ENCODE measurements at places on chromosomes 11 and 22.

DNA sequence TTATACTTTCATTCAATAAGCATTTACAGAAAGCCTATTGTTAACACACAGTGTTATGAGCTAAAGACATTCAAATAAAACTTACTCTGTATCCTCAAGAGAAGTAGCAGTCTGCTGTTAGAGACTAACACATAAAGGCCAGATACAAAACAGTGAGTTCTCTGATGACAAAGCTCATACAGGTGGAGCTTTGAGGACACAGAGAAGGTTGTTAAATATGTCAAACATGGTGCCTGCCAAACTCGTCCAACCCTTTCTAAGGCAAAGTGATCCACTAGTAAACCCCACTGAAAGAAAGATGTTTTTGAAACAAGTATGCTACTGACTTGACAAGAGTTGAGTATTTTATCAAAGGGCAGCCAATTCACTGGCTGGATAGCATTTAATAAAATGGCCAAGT lies 70.1 kb downstream of the C2CD3 start:
- no peak for DNase-seq

DNA sequence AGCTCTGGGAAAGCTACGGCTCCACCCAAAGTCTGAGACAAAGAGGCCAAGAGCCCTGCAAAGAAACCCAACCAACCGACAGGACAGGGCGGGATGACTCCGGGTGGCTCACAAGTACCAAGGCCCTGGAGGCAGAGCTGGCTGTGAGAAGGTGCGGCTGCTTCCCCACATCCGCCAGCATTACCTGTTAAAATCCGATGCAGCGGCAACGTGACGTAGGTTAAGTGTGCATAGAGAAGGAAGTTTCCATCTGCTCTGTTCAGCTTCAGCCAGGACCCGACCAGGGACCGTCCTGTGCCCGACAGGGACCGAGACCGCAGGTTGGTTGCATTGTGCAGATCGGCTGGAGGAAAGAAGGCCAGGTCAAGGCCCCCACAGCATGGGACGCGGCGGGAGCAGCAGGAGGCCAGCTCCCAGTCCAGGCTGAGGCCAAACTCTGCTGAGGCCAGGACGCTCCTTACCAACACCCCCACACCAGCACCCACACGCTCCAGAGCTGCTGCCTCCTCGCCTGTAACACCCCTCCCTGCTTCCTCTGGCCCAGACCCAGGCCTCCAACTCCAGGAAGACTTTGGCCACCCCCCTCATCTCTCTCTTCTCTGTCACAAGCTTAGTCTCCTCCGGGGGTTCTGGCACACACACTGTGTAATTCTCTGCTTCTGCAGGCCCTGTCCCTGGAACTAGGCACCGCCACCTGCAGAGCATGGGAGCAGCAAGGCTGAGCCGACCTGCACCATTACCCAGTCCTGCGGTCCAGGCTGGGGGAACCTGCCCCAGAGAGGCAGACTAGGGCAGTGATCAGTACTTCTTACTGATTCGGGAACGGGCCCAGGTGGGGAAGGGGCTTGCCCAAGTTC lies 34.1 kb downstream of the NUP50 start:
- DNase-seq, result no peak

- no peak for DNase-seq
These were observed 96.1 kb downstream of the SHANK2 start for GRCh38 chr11:71156301-71156700.

DNA sequence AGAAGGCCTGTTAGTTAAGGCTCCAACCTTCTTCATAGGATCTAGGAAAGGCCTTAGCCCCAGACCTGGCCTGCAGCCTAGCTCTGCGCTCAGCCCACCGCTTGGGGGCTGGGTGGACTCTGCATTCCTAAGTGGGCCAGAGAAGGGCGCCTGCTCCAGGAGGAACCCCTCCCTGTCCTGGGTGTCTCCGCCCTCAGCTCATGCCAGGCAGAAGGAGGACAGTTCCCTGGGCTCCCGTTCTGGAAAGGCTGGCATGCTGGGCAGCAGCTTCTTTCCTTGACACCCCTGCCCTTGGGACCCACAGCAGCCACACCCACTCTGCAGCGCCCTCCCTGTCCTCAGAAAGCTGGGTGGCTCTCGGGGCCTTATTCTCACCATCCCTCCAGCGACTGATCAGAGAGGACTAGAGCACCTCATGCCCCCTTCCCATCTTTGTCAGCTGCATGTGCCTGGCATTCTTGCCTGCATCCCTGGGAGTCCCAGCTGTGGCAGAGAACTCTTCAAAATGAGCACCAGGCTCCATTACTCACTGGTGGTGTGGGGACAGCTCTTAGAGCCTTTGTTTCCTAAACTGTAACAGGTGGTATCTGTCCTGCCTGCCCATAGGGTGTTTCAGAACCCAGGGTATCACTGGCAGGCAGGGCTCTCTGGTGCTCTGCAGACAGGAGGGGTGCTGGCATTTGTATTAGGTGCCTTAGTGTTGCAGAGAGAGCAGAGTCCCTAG lies 20.3 kb upstream of the MYRF start:
- no peak for DNase-seq

GRCh38 chr11:103547024-103547423 lies 437.8 kb downstream of the DYNC2H1 start:
- DNase-seq, result no peak

GRCh38 chr11:60991457-60991856 lies 20.0 kb downstream of the CD6 start:
- no peak for DNase-seq

DNA sequence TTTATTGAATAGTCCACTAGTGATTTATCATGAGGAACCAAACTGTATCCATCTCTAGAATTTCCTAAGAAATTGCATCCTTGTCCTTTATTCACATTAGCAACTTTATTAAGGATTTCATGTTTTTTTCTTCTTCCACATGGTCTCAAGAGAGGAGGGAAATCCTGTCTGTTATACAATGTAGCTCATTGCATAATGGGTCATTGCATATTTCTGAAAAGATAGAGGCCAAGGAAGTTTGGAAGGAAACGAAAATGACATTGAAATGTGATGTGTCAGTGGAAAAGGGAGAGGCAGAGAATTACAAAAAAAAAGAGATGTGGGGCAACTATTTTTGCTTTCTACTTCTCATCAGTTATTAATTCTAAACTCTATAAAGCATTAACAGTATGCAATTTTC lies 353.1 kb downstream of the METTL15 start:
- DNase-seq, result no peak

DNA sequence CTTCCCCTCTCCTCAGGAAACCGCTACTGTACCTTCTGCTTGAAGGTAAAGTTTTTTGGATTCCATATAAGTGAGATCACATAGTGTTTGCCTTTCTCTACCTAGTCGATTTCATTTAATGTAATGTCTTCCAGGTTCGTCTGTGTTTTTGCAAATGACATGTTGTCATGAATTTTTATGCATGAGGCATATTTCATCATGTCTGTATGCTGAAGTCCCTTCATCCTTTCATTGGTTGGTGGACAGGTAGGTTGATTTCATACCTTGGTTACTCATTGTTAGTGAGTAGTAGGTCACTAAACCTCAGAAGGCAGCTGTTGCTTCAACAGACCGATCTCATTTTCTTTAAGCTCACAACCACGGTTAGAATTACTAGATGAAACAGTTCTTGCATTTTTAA lies 60.3 kb downstream of the LRRC74B start:
- DNase-seq, result no peak

DNA sequence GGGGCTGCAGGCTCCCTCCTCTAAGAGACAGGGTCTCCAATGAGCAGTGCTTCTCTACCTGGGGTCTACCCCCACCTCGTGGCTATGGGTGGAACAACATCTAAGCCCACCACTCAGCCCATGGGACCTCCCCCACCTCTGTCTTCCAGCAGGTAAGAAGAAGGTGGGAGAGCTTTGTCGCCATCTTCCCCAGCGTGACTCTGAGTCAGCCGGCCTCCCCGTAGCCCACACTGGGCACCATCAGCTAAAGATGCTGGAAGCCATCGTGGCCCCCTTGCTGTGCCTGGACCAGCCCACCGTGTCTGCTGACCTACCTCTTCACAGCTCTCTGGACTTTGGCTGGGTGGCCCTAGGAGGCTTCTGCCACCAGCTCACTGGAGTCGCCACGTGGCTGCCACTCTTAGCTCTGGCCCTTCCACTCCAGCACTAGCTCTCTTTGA lies 944 bp downstream of the C11orf86 start:
- DNase-seq, result peak; percentile 76

DNA sequence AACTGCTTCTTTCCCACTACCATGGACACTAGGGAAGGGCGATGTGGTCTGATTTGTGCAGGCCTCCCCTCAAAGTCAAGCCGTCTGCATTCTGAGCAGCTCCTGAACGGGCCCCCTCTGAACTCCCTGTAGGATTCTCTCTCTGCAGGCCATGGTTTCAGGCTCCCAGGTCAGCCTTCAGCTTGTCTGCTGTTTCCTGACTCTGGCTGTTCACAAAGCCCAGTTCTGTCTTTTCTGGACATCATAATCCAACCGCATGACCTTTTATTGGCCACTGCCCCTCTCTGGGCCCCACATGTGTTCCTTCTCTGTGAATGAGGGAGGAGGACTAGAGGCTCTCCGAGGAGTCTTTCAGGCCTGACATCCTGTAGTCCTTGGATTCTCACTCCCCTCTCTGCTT lies 161.0 kb downstream of the FEZ1 start:
- DNase-seq, result no peak

- DNase-seq, result no peak
These were observed 34.4 kb downstream of the IGHMBP2 start for GRCh38 chr11:68938088-68938487.

DNA sequence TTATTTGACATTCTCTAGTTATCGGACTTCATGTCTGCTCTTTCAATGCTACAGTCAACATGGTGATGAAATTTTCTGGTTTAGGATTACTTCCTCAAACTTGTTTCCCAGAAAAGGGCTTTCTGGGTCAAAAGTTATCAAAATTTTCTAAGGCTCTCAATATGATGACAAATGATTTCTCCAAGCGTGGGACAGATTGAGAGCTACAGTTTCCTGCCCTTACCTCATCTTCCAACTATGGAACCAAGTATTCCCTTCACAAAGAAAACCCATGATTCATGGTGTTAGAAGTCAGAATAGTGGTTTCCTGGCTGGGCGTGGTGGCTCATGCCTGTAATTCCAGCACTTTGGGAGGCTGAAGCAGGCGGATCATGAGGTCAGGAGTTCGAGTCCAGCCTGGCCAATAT lies 17.8 kb downstream of the MYO18B start:
- no peak for DNase-seq

GRCh38 chr22:35621451-35621850 lies 4.3 kb upstream of the MB start:
- DNase-seq, result no peak

- DNase-seq, result no peak
These were observed 1.5 kb upstream of the MRGPRG start for GRCh38 chr11:3220101-3220500.

DNA sequence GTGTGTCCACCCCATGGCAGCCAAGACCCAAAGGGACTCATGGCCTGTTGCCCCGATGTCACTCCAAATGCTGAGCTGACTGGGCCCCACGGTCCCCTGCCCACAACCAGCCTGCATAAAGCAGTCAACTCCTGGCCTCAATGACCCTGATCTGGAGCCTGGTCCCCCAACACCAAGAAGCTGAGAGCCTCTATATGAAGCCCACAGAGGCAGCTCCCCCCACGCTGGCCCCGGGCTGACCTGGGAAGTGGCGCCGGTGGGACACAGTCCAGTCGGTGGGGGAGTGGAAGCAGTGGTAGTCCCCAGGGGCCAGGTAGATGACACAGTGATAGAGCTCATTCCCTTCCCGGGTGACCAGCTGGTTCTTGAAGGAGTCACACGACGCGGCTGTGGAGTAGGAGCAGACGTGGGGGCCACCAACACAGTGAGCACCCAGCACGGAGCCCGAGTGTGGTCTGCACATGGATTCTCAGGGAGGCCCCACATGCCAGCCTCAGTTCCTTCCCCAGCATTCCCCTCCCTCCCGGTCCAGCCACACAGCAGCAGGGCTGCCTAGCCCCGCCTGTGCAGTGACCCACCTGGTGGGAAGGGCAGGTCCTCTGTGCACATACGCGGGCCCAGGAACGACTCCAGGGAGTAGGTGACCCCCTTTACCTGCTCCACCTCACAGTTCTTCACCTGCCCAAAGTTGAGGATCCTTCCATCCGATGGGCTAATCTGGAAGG lies 41.1 kb downstream of the PISD start:
- no peak for DNase-seq

GRCh38 chr11:134152696-134153095 lies 71.1 kb downstream of the NCAPD3 start:
- DNase-seq, result no peak

- no peak for DNase-seq
These were observed 24.3 kb upstream of the ADSL start for GRCh38 chr22:40322021-40322420.

- no peak for DNase-seq
These were observed 338.0 kb downstream of the AASDHPPT start for GRCh38 chr11:106415510-106415909.

GRCh38 chr22:45832959-45833580 lies 143.9 kb downstream of the WNT7B start:
- no peak for DNase-seq

GRCh38 chr11:92268546-92268945 lies 43.9 kb downstream of the FAT3 start:
- no peak for DNase-seq

GRCh38 chr22:39185601-39186012 lies 33.1 kb upstream of the CBX7 start:
- DNase-seq, result no peak

DNA sequence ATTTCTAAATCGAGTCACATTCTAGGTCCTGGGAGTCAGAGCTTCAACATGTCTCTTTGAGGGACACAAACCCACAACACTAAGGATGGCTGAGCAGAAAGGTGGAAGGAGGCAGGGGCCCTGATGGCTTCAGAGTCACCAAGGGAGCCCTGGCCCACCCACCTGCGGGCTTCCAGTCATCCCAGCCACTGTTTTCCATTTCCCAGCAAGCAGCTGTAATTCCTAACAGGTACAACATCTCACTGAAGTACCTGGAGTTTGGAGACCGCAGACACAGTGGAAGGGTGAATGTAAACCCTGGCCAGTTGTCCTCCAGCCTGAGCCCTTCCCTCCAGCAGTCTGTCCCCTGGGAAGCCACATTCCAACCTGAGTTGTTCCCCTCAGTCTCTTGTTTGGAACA lies 562.8 kb downstream of the TBC1D22A start:
- no peak for DNase-seq

Data from endothelial cell (in vitro differentiated cells).